Upper lobe of right lung (tissue), 1 donor: ENCODE measurements at places on chromosomes 1 and 21.

- no peak for DNase-seq
Measured at GRCh38 chr1:22570140-22570909, 7.0 kb downstream of the EPHA8 start.

- no peak for DNase-seq
Measured at GRCh38 chr1:7060745-7061144, 275.5 kb downstream of the CAMTA1 start.

DNA sequence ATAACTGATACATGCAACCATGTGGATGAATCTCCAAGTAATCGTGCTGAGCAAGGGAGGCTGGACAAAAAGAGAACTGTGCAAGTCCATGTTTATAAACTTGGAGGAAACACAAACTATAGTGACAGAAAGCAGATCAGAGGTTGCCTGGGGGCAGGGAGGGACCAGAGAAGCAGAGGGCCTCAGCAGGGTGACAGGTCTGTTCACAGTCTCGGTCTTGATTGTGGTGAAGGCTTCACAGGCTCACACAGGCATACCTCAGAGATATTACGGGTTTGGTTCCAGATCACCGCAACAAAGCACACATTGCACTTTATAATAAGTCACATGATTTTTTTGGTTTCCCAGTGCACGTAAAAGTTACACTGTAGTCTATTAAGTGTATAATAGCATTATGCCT lies 28.5 kb downstream of the ACOT7 start:
- DNase-seq = no peak

- no peak for DNase-seq
Measured at GRCh38 chr1:115705963-115706362, 62.6 kb downstream of the CASQ2 start.

GRCh38 chr1:170410401-170411166 lies 121.4 kb upstream of the GORAB start:
- no peak for DNase-seq

- no peak for DNase-seq
Measured at GRCh38 chr1:65524931-65525265, 104.4 kb downstream of the LEPR start.

- no peak for DNase-seq
Measured at GRCh38 chr1:198101716-198102453, 54.9 kb upstream of the NEK7 start.

GRCh38 chr1:47233186-47233585 lies 1.2 kb upstream of the TAL1 start:
- no peak for DNase-seq
